ENCODE measurements at places on chromosomes 12 and 14.

- peak; percentile 64 for DNase-seq
Observed at GRCh38 chr14:87615822-87616679, 376.9 kb downstream of the GALC start.

- no peak for DNase-seq
Observed at GRCh38 chr12:69701826-69702225, 2.7 kb upstream of the BEST3 start.

DNA sequence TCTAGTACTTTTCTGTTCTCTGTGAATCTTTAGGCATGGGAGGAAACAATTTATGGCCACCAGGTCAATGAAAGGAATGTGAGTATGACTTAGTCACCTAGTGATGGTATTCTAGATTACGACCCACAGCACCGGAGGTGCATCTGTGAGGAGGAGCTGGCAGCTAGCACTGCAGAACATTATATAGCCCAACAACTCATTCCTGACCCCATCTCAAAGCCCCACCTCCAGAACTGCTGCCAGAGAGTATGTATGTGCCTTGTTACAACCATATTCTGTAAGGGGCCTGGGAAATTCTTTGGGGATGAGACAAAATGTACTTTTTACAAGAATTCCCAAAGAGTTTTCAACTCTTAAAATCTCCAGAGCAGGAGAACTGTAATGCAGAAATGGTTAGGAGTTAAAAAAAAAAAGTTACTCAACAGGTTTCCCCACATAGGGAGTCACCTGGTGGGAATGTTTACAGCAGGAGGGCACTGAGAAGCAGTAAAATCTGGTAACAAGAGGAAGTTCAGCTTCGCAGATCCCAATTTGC is 34.9 kb upstream of the CERS5 start:
- peak; percentile 97 for DNase-seq

- DNase-seq, result no peak
Observed at GRCh38 chr14:23544511-23545447, 6.8 kb downstream of the ZFHX2 start.

DNA sequence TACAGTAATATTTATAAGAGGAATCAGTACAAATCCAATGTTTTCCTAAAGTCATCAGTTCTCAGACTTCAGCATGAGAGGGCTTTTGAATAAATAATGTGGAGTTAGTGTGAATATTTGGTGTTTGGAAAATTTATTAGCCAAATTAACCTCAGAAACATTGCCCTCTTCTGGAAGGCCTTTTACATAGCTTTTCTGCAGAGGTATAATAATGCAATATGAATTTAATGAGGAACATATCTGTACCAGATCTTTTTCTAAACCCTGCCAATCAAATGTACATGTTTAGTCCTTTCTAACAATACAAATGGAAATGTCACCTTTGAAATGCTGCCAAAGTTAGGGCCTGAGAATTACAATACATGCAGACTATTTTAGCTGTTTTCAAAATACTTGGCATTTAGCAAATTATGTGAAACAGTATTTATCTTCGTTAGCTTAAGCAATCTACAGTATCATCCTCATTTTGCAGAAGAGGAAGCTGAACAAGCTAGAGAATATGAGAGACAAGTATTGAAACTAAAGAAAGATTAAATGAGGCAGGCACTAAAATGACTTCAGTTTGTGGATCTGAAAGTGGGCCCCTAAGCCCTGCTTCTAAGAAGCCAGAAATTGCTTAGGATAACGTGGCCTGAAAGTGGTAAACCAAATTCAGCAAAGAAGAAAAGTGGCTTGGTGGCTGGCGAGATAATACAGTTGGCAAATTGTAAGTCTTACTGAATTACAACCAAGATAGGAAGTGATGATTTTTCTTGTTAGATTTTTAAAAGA is 60.4 kb upstream of the MANSC4 start:
- no peak for DNase-seq

GRCh38 chr12:45674181-45674977 is 55.1 kb upstream of the ARID2 start:
- peak; percentile 70 for DNase-seq

- peak; percentile 32 for DNase-seq
Observed at GRCh38 chr12:80321653-80322052, 122.4 kb upstream of the PTPRQ start.

- no peak for DNase-seq
Observed at GRCh38 chr12:110762891-110763290, 20.2 kb upstream of the PPP1CC start.

- no peak for DNase-seq
Observed at GRCh38 chr14:64825509-64825908, 54.2 kb downstream of the SPTB start.

DNA sequence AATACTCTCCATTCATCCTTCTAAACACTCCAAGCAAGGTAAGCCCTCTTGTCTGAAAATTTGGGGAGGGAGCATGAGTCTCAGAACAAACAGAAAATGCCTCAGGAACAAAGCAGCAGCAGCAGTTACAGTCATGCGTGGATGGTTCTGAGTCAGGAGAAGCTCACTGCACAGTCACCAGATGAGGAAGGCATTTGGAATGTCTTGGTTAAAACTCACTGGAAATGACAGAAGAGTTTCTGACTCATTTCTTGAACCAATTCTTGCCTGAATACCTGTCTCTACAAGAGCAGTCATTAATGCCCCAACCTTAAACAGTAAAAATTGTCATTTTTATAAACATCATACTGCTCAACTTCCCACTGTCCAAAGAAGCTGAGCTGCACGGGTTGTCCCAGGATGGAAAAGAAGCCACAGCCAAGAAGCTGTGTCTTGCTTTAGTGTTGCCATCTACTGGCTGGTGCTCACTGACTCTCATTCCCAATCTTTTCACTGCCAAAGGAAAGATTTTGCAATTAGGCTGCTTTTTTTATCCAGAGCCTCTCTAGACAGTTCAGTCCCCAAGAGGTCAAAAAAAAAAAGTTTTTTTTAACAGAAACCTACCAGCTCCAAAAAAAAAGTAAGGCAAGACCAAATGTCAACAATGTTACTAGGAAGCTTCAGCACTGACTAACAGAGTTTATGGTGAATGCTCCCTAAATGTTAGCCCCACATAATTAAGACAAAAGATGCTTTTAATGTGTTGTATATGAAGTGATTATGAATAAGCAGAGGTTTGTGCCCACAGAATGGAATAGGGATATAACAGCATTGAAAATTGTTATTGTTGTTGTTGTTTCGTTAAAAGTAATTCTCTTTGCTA is 40.4 kb downstream of the KICS2 start:
- peak; percentile 98 for DNase-seq

DNA sequence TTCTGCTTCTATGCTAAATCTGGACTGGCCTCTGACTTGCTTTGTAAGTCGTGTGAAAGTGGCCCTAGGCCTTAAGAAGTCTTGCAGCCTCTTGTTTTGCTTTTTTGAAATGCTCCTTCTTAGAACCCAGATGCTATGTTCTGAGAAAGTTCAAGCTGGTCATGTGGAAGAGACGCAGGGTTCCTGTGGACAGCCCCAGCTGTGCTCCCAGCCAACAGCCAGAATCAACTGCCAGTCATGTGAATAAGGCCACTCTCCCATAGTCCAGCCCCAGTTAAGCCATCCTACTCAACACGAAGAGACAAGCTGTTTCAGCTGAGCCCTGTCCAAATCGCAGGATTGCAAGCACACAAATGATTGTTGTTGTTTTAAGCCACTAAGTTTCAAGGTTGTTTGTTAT is 37.3 kb upstream of the TBPL2 start:
- no peak for DNase-seq

- DNase-seq, result peak; percentile 10
Observed at GRCh38 chr14:34628681-34629135, 1.2 kb downstream of the SNX6 start.

- no peak for DNase-seq
Observed at GRCh38 chr12:89827592-89827991, 119.0 kb upstream of the ATP2B1 start.

DNA sequence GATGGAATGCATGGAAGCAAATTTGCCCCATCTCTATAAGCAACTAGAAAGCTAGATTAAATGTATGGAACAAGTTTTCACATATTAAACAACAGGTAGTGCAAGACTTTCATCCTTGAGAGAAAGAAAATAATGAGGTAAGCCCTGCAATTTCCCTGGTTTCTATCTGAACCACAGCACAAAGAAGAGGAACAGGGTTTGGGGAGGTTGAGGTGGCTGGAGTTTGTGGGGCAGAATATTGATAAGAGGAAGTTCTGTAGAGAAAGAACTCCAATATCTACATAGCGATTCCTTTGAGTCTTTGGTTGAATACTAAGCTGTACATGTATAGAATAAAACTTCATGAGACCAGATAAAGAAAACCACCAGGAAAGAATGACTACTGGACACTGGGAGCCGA is 96.3 kb upstream of the CCND2 start:
- no peak for DNase-seq

- peak; percentile 29 for DNase-seq
Observed at GRCh38 chr14:65243766-65244442, 141.6 kb upstream of the MAX start.

DNA sequence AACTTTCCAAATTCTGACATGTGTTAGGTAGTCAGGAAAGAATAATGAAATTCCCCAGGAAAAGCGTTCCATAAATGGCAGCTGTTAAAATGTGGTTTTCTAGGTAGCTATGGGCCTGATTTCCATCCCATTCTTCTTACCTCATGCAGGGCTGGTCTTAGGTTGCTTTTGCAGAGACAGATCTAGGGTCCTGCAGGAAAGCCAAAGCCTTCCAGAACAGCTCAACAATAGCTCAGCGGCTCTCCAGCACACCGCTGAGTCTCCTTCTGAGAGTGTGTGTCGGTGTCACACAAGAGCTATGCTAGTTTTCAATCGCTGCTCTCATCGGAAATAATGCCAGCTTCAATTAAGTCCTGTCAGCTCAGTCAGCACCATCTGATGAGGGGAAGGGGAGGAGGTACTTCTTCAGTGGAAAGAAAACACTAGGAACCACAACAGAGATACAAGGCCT is 106.7 kb downstream of the TMEM30B start:
- DNase-seq, result no peak

DNA sequence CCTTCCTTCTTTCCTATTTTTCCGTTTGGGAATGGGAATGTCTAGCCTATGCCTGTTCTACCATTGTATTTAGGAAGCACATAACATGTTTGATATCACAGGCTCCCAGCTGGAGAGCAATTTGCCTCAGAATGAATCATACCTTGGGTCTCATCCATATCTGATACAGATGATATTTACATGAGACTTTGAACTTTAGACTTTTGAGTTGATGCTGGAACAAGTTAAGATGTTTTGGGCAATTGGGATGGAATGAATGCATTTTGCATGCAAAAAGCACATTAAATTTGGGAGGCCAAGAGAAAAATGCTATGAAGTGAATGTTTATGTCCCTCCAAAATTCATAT is 61.9 kb upstream of the BEGAIN start:
- peak; percentile 45 for DNase-seq

- DNase-seq, result no peak
Observed at GRCh38 chr12:50127546-50127945, 15.5 kb downstream of the COX14 start.

- DNase-seq, result no peak
Observed at GRCh38 chr12:19642345-19642744, 203.1 kb downstream of the AEBP2 start.

DNA sequence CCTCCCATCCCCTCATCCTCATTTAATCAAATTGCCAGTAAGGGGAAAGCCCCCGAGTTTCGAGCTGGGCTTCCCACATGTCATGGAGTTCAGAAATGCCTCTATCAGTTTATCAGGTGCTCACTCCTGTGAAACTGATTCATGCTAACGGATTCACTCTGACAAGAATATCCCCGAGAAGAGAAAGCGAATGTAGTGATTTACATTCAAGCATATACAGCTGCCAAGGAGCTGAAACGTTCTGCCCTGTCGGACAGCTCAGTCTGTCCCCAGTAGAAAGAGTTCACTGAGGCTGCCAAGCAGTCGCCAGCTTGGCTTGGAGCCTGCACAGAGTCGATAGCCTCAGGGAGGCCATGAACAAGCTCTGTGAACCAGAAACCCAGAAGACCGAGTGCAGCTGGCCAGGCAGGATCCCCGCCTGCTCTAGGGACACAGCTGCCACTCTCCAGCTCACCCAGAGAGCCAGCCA is 88.4 kb downstream of the TMCC3 start:
- no peak for DNase-seq

- DNase-seq, result no peak
Observed at GRCh38 chr12:51887476-51888315, at the start of gene ANKRD33. ANKRD33 (plus strand) TSS chr12:51888103; CDS start chr12:51888187, 84 bp downstream.

DNA sequence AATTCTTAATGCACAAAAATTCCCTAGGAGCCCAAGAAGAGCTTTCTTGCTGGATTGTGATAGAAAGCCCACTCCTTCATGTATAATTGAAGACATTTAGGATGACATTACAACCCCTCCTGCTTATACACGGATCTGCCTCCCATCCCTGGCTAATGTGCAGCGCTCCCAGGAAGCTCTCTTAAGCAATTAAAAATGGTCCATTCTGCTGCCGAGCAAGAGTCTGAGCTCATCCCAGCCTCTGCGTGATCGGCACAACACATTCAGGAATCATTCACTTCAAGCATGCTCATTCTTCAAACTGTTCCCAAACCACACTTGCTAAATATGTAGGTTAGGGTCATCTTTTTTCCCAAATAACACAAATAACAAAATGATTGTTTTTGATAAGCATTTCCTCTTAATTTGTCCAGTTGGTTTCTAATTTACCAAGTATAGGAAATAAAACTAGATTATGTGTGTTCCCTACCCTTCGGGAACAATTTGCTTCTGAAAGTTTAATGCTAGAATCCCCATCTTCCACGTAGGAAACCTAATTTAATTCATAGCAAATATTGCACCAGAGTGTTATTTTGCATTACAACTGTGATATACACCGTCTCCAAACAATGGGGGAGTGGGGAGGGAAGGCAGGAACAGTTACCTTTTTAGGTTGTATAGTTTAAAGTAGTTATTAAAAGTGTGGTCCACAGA is 17.3 kb upstream of the TMEM233 start:
- no peak for DNase-seq

- no peak for DNase-seq
Observed at GRCh38 chr14:96660667-96661066, 136.5 kb upstream of the VRK1 start.

GRCh38 chr14:53882684-53883083 is 73.9 kb downstream of the BMP4 start:
- DNase-seq, result no peak

GRCh38 chr12:64258576-64258975 is 36.5 kb upstream of the KICS2 start:
- peak; percentile 1 for DNase-seq

DNA sequence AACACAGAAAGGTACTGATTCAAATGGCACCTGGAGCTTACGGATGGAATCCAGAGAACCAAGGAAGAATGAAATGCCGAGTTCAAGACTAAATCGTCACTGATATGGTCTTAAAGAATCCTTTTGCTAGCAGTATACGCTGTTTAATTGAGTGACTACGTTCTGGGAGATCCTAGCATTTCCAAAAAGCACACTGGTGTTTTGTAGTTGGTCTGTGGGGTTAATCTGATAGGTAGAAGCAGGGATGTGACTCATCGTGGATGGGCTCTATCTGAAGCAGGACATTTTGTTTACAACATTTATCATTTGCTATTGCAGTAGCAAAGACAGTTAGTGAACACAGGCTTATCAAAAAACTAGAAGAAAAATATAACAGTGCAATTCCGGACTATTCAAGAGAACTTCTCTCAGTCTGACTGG is 169.2 kb upstream of the HMGA2 start:
- no peak for DNase-seq

GRCh38 chr14:61588419-61588901 is 106.9 kb upstream of the HIF1A start:
- DNase-seq, result no peak

Data from fibroblast of skin of abdomen (primary cell).